Hematopoietic multipotent progenitor cell treated with erythropoietin and hydrocortisone succinate and interleukin-3 and kit ligand, for 8 days (in vitro differentiated cells): ENCODE measurements at places on chromosomes 7 and 10.
A peak's percentile ranks its signal among the peaks of the same experiment; 100 is the strongest.

DNA sequence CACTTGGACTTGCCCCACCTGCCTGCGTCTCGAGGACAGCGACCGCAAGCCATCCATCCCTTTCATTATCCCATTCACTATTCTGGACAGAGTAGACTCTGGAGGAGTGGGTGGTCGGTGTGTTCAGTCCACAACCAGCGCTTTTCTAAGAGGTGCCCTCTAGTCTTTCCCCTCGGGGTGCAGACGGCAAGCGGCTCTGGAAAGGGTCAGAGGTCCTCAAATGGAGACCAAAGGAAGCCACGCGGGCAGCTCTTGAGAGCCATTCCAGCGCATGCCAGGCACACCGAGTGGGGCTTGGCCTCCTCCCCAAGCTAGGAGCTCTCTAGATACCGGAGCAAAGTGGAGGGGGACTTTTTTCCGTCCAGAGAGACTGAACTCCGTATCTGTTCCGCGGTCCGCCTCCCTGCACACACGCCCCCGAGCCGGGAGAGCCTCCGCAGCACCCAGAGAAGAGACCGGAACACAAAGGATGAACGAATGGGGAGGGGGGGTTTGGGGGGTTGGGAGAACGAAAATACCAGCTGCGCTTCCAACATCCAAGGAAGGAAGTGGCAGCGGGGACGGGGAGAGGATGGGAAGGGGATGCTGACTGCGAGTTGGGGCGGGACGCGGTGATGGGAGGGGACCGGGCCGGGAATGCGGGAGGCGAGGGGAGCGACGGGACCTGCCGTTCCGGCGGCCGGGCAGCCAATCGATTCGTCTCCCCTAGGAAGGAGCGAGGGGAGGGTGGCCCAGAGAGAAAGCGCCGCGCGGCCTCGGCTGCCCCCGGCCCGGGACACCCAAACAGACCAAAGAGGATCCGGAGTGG is 515 bp downstream of the GSDME start:
- no peak for DNase-seq

- no peak for DNase-seq
Measured at GRCh38 chr7:131844369-131844768, 287.9 kb upstream of the PODXL start.

GRCh38 chr10:86371116-86371515 is 4.5 kb upstream of the GRID1 start:
- DNase-seq, result no peak

DNA sequence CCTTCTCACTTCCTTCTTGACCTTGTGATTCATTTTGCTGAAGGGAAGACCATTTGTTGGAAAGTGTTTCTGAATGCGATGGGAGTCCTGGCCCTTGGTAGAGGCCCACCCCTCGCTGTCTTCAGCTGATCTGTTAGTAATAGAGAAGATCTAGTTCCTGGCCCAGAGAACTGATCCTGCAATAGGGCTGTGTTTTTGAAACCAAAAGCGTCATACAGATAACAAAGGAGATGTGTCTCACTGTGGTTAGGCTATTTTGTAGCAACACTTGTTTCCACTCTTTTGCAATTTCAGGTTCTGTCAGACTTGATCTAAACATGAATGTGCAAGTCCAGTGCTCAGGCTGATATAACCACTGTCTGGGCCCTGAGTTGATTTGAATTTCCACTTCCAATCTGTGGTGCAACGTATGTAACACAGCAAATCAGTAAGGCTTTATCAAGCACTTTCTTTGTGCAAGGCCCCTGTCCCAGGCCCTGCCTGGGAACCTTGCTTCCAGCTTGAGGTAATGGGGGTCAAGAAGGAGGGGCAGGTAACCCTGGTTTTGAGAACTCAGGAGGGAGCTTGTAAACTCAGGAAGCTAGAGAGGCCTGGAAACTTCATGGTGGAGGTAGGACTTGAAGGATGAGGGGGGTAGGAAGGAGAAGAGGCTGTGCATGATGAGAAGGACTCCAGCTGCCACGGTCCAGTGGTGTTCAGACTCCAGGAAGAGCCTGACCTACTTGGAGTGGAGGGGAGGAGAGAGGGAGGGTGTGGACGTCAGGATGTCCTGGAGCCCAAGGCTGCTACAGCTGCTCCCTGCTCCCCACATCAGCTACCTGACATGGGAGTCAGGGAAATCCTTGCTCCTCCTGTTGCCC is 42.2 kb upstream of the SRGN start:
- peak; percentile 68 for DNase-seq

- DNase-seq, result no peak
Measured at GRCh38 chr10:71337219-71337701, 18.2 kb downstream of the SLC29A3 start.

DNA sequence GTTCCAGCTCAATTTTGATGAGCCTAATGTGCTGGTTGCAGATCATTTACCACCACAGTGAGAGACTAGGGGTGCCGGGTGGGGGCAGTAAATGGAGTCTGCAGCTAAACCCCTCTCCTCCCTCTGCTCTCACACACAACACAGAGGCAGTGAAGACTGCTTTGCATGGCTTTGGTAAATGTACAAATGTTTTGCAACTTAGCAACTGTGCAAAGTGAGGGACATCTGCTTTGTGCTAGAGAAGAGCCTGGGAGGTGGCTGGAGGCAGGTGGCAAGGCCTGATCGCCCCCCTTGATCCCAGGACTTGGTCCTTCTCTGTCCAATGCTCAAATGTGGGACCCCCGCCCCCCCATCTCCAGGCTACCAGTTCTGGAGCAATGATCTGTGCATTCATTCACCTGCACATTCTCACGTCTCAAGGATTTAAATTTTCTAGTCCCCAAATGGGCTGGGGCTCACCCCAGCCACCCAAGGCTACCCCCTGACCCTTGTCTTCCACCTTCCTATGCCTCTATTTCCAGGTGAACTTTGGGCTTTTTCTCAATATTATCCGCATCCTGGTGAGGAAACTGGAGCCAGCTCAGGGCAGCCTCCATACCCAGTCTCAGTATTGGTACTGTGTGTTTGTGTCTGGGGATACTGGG is 11.6 kb downstream of the GHRHR start:
- no peak for DNase-seq

GRCh38 chr10:29372920-29373319 is 84.0 kb downstream of the LYZL1 start:
- DNase-seq, result no peak

DNA sequence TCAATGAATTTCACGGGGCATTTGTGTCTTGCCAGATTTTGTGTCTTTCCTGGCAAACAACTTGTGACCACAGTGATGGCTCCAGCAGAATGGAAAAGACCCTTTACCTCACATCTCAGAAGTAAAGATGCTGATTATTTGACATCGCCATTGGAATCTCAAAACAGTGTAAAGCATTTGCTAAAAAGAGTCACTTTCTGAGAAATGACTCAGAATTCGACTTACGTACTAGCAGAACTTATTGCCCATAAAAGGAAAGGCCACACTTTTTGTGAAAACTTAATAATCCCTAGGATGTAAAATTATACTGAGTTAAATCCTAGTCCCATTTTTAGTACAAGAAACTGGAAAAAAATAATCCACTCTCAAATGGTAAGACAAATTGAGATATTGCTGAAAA is 35.9 kb upstream of the PRKCQ start:
- DNase-seq, result no peak

DNA sequence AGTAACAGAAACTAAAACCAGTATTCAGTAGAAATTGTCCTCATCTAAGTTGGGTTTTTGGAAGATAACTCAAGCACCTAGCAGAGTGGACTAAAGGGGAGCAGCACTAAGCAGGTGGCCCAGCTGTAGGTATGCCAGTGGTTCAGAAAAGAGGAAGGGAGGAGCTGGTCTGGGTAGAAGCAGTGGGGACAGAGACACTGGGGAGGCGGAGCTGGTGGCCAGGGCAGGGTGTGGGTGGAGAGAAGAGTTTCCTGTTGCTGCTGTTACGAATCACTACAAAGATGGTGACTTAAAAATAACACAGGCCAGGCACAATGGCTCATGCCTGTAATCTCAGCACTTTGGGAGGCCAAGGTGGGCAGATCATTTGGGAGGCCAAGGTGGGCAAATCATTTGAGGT is 136.2 kb downstream of the WDR11 start:
- no peak for DNase-seq

GRCh38 chr7:123865517-123866117 is 20.6 kb downstream of the HYAL4 start:
- DNase-seq, result peak; percentile 71

DNA sequence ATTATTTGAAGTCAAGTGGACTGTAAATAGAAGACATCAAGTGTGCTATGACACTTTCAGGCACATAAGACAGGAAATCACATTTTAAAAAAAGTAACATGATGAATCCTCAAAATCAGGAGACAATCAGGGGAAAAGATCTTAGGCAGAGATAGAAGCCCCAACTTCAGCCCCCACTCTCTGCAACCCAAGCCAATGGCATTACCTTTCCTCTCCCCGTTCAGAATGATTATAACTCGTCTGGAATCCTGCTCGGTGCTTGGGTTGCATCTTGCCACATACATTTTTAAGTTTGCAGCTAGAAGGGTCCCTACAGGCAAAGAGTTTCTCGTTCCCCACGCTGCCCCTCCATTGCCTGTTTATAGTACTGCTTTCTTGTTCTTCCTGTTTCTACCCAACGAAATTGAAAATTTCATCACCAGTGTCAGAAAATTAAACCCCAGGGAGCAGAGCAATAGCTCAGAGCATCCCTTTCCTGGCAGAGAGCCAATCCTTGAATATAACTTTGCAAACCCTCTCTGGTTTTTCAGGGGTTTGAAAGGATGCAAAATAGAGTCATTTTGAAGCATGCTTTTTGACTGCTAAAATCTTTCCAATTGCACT is 260.5 kb upstream of the AOAH start:
- no peak for DNase-seq

DNA sequence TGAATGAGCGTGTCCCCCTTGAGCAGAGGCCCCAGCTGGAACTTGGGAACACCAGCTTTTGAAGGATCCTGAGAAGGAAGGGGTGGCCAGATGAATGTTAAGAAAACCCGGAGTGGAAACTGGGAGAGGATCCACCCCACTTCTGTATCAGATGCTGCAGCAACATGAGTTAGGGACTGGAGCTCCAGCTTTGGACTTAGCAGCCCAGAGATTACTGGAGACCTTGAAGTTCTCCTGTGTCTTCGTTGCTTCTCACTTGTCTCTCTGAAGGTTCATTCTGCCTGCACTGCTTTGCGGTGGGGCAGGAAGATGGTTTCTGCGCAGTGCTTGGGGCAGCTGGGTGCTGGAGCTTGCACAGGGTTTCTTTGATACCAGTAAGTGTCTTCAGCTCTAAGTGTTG is 9.3 kb downstream of the TMEM248 start:
- DNase-seq, result peak; percentile 73

DNA sequence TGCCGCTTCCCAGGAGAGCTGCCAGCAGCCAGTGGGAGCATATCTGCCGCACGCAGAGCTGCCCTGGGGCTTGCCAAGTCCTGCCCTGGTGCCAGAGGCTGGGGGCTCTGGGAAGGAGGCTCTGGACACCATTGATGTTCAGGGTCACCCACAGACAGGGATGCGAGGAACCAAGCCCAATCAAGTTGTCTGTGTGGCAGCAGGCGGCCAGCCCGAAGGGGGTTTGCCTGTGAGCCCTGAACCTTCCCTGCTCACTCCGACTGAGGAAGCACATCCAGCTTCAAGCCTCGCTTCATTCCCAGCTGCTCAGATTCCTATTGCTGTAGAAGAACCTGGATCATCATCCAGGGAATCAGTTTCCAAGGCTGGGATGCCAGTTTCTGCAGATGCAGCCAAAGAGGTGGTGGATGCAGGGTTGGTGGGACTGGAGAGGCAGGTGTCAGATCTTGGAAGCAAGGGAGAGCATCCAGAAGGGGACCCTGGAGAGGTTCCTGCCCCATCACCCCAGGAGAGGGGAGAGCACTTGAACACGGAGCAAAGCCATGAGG is 94.6 kb downstream of the TACC2 start:
- DNase-seq, result no peak

- DNase-seq, result no peak
Measured at GRCh38 chr7:131489196-131489595, 67.2 kb downstream of the PODXL start.

GRCh38 chr7:118918556-118918955 is 694.1 kb downstream of the ANKRD7 start:
- peak; percentile 36 for DNase-seq

- DNase-seq, result no peak
Measured at GRCh38 chr10:28127881-28128280, 129.0 kb upstream of the ODAD2 start.

DNA sequence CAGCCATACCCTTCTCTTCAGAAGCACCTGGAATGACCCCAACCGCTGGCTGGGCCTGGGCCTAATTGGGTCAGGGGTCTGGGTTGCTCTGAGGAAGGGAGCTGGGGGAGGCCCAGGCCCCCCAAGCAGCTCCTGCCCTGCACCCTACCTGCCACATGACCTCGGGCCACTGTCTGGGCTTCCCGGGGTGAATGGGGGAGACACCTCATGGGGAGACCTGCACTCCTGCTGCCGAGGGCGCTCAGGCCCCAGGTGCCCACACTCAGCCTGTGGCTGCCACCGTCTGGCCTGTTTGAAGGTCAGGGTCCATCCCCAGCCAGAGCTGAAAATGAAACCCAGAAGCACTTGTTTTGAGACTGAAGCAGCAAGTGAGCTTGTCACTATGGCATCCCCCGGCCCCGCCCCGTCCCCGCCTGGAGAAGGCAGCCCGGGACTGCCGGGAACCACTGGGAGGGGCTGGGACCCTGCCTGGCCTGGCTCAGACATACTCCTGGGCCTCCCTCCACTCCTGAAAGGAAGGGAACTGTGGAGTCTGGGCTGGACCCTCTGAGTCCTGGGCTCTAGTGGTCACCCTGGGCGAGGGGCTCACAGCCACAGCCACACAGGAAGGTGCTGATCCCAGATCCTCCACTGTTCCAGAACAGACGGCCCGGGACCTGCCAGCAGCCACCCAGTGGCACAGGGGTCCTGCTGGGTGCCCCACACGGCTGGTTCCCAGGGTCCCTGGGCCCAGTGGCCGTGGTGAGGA is 7.4 kb upstream of the MICALL2 start:
- DNase-seq, result peak; percentile 19

DNA sequence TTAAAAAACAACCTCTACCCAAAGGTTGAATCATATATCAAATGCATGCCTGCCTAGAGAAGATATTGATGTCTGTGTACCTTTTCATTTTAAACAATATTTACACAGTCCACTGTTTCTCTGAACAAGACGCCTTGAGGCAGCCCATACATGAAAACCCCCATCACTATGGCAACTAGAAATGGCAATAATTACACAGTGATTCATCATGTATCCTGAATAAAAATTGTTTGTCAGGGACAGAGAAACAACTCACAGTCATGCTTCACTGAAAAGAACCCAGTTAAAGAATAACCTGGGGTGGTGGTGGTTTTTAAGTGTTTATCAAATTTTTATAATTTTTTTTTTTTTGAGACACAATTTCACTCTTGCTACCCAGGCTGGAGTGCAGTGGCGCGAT is 19.7 kb downstream of the DNAJC12 start:
- DNase-seq, result no peak
